ENCODE measurements at places on chromosomes 16 and 17.

GRCh38 chr16:83298541-83298940, 509.2 kb upstream of the HSBP1 start:
- no peak for DNase-seq

- peak; percentile 81 for DNase-seq
Measured at GRCh38 chr16:23803591-23804123, 32.1 kb upstream of the PRKCB start.

DNA sequence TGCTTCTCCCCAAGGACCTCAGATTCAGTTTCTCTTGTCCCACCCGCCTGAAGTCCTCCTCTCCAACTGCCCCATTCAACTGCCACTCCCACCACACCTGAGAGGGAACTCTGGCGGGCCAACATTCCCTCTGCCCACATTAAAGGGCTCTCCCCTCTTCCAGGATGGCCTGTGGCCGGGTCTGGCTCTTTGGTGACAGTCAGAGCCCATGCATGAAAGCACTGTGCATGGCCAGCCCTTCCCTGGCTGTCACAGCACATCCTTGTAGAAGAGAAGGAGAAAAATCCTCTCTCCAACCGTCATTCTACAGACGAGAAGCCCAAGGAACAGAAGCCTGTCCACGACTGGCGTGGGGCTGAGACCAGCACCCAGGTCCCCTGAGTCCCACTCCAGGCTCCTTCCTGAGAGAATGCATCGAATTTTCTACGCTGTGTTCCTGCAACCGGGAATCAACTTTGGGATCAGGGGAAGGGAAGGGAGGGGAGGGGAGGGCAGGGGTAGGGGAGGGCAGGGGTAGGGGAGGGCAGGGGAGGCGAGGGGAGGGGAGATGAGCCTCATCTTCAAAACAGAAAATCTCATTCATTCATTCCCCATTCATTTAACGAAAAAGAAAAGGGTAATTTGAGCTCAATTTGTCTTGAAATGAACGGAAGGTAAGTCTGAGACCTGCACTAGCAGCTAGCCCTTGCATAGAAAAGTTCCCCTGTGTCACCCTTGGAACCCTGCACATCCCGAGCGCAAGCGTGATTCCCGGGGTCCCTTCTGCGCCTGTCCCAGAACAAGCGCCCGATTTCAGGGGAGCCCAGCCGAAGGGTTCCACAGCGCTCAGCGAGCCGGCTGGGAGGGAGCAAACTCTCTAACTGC, at the start of gene ABCC12:
Gene ABCC12 (minus strand): TSS at position 68 of the 864 bp plus-strand sequence. CDS start 9,569 bp downstream, outside the sequence.
- no peak for DNase-seq

- DNase-seq, result no peak
Measured at GRCh38 chr17:70254735-70255460, 85.6 kb downstream of the KCNJ2 start.

GRCh38 chr17:40122999-40123810, 1.4 kb downstream of the MSL1 start:
- DNase-seq, result peak; percentile 89

Measured in neural progenitor cell (in vitro differentiated cells).